ENCODE measurements at places on chromosomes 6 and 20.

- DNase-seq: no peak
These were observed 12.2 kb downstream of the GABRR2 start for GRCh38 chr6:89302936-89303335.

GRCh38 chr6:170402318-170403040 lies 95.9 kb downstream of the FAM120B start:
- DNase-seq: no peak

DNA sequence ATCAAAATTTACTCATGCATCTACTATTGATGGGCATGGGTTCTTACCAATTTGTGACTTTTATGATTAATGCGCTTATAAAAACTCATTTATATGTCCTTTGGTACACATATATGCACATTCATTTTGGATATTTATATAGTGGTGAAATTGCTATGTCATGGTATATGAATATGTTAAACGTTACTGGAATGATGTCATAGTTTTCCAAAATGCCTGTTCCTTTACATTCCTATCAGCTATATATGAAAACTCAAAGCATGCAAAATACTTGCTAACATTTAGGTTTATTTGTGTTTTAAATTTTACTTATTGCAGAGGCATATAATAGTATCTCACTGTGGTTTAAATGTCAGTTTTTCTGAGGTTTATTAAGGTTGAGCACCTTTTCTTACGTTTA lies 1403.1 kb downstream of the HACE1 start:
- no peak for DNase-seq

- DNase-seq: no peak
These were observed 40.9 kb downstream of the PSMB1 start for GRCh38 chr6:170512249-170512648.

DNA sequence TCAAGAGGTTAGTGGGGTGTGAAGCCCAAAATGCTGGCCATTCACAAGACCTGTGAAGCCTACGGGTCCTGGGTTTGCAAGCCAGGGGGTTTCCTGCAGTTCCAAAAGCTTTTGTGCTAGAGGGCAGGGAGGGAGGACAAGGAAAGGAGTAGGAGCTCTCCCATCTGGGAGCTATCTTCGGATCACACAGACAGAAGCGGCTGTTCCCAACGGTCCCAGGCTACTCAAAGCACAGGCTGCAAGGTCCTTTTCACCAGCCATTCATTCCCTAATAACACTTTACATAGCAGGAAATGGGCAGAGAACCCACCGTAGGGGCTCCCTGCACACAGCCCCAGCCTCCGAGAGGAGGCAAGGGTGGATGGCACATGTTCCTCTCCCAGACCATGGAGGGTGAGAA lies 296.9 kb downstream of the FOXC1 start:
- DNase-seq: no peak

DNA sequence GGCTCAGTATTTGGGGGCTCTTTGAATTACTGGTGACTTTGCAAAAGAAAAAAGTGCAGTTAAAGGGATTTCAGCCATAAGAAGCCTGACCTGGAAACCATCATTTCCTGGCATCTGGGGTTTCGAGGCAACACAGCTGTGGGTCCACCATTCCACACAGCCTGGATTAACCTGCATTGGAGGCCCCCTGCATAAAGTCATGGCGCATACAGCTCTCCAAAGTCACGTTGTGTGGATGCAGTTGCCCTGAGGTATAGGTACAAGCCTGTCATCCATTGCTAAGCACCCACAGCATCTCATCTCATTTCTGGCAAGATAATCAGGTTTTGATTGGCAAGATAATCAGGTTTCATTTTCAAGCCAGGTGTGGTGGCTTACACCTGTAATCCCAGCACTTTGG lies 54.5 kb upstream of the TAGAP start:
- no peak for DNase-seq

DNA sequence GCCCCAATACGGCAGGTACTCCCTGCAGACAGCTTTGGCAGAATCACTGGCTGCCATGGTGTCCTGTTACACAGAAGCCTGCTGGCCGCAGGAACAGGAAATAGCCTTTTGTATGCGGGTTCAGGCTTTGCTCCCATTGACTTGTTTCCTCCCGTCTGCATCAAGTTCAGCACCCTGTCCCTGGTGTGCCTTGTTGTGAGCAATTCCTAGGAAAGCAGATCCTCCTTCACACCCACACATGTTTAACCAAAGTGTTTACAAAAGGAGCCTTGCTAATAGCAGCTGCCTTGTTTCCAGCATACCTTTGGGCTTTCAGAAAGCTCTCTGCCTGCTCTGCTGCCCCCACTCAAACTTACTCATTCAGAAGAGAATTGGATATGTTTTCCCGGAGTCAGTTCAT lies 127.2 kb upstream of the SUPT3H start:
- no peak for DNase-seq

GRCh38 chr20:54566031-54566688 lies 90.8 kb downstream of the DOK5 start:
- no peak for DNase-seq

GRCh38 chr6:12586721-12587480 lies 129.7 kb upstream of the PHACTR1 start:
- DNase-seq: no peak

DNA sequence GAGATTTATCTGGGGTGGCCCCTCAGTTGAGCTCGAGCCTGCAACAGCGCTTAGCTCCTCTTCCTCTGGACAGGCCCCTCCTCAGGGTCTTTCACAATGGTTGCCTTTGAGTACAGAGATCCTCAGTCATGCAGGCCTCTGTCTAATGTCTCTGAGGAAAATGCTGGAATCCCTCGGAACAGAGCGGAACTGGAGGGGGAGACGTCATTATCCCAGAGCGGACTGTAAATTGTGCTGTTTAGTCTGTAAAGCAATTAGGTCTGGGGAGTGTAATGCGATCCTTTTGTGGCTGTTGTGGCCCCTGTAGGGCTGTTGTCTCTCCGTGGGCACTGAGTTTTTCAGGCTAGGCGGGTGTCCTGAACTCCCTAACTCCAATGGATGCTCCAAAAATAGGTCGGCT lies 15.0 kb upstream of the DAAM2 start:
- DNase-seq: no peak

DNA sequence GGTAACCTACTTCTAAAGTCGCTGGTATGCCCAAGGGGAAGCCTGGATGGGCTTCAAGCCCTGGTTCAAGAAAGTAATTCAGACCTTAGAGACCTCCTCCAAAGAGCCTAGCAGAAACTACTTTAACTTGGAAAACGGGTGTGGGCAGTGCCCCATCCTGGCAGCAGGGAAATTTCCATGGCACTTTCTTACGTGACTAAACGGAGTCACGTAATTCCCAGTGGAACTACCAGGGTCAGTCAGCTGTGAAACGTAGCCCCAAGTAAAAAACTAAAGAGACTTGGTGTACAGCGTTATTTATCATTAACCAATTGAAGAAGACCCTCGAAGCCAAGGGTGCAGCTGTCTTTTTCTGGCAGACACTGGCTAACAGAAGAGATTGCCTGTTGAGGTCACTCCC lies 114.0 kb downstream of the RCAN2 start:
- no peak for DNase-seq

DNA sequence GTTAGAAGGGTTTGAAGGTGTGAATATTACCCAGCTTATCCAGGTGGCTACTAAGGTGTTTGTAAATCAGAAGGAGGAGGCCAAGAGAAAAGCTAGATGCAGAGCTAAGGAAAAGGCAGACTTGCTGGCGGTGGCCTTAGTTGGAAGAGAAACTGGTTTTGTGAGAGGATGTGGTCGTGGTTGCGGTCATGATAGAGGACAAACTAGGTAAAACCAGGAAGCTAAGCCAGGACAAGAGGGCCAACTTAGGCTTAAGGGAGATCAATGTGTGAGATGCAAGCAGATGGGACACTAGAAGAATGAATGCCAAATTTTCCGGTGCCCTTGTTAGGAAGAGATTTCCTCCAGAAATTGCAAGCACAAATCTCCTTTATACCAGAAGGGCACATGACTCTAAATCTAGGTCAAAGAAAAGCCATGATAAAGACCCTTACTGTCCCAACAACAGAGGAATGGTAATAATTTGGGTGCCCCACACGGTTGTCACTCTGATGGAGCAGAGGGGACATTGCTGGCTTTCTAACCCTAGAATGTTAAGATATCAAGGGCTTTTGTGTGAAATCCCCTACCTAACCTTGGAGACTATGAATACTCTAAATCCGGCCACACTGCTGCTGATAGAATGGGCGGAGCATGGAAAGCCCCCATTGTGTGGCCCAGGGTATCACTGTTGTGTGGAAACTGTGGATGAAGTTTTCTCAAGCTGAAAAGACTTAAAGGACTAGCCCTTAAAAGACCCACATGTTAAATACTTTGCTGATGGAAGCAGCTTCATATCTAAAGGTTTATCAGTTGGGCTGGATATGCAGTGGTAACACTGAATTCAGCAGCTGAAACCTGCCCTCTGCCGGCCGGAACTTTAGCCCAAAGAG lies 7.8 kb downstream of the IL22RA2 start:
- no peak for DNase-seq

- DNase-seq: peak; percentile 24
These were observed 93.8 kb downstream of the GMPR start for GRCh38 chr6:16332175-16332542.

DNA sequence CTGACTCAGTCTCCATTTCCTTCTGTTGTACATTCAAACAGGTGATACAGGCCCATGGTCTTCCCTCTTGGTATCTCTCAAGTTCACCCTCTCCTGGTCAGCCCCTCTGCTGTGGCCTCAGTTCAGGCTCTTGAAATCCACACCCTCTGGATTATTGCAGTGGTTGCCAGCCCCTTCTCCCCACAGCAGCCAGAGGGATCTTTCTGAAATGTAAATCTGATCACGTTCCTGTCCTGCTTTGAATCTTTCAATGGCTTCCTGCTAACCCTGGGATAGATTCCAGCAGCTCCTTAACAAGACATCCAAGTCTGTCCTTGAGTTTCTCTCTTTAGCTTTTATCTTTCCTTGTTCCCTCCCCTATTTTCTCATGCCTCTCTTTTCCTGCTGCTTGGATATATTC lies 22.2 kb downstream of the CHMP4B start:
- DNase-seq: no peak

DNA sequence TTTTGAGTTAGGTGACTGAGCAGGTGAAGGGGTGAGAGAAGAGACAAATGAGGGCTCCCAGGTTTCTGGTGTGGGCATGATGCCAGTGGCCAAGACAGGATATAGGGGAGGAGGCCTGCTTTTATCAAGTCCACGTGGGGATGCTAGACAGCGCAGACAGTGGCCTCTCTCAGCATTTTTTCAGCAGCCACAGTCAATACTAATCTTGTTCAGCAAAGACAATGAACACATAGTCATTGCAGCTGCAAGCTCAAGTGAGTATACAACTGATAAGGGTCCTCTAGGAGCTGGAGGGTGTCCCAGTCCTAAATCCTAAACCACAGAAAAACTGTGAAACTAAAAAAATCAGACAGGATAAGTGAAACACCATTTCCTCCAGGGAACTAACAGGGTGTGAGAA lies 48.6 kb downstream of the UQCC1 start:
- no peak for DNase-seq

DNA sequence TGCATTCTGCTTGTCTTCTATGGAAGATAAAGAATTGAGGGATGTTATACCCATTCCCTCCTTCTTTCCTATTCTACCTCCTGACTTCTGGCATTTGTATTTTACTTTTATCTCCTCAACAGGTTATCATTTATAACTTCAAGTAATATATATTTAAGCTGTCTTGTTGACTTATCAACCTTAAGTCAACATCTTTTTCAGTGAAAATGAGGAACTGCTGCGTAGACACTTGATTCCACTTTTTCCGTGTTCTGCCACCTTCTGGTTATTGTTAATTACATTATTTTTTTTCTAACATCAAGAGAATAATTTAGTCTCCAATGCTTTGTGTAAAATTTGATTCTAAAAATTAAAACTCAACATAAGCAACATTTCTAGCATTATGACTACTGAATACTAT lies 107.5 kb downstream of the PRKN start:
- no peak for DNase-seq

- no peak for DNase-seq
These were observed 141.2 kb downstream of the NRN1 start for GRCh38 chr6:5865506-5866031.

DNA sequence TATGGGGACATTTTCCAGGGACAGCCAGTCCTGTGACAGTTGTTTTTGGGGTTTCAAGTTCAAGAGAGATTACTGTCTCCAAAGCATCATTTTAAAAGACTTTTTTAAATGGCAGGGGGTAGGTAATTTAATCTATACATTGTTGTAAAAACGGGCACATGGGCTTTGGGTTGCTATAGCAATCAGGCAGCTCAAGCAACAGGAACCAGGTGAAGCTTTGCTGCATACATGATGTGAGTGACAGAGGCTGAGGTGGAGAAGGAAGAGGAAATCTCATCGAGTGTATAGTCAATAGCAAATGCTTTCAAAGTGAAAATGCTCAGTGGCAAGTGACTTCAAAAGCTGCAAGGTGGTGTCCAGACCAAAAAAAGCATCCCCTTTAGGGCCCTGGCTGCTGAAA lies 277.4 kb upstream of the JAG1 start:
- DNase-seq: no peak

DNA sequence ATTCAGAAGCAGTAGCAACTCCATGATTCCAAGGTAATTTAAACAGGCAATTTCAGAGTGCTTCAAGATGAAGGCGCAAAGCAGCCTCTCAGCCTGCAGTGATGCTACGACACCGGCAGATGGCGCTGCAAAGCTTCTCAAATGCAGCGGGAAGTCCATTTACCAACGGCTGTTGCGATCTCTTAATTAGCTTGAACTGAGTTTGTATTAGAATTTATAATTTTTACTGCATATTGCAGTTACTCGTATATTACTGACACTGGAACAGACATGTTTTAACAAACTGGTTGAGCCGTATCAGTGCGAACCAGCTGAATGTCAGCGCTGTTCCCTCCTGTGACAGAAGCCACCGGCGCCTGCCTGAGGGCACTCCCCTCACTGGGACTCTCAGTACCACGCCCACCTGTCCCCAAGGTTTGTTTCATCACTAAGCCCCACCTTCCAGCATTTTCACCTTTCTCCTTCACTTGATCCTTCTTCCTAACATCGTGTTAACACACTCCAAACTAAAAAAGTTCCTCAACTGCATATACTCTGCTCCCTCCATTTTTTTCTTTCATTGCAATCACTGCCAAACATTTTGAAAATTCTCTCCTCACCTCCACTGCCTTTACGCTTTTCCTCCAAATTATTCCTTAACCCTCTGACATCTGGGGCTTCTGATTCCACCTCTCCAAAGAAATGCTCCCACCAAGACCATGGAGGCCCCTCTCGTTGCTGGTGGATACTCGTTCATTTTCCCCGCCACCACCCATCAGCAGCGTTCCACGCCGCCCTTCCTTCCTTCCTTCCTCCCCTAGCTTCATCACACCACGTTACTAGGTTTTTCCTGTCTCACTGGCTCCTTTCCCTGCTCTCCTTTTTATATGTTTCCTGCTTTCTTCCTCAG lies 14.5 kb downstream of the GNL1 start:
- no peak for DNase-seq

DNA sequence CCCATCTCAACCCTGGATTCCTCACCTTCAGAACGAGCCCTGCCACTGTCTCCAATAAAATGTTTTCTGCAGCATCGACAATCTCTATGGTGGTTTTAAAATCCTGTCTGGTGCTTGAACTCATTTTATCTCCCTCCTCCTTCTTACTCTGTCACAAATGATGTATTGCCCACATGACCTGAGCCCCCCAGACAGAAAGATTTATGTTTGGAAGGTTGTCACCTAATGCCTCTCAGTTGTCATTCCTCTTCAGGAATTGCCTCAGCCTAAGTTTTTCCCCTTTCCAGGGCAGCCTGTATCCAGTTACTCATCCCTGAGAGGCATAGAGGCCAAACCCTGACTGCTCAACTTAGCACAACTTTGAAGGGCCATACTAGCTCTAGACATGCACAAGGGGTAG lies 9.2 kb downstream of the GPX5 start:
- no peak for DNase-seq

Data from GOT3 (cell line).